Activated CD4-positive, alpha-beta T cell treated with anti-CD3 and anti-CD28 coated beads for 36 hours (primary cell): ENCODE measurements at places on chromosomes 2 and 18.

DNA sequence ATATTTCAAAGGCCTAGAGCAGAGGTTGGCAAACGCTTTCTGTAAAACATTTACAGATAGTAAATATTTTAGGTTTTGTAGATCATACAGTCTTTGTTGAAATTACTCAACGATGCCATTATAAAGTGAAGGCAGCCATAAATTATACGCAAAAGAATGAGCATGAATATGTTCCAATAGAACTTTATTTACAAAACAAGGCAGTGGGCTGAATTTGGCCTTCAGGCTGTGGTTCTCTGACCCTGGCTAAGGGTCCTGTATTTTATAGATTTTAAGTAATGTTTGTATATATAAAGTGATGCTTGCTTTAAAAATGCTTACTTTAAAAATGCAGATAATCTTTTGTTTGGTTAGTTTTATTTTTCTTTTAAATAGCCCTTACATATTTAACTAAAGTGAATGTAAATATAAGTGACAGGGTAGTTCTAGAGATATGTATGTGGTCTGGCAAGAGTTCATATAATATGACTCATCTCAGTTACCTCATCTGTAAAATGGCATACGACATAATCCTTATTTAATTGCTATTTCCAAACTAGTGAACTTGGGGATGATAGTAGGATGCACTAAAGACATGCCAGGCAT, 51.7 kb upstream of the ATP5MC3 start:
- no peak for DNase-seq
- H3K27me3 ChIP-seq: peaks cover 10% of the 10 kb centered on the region
- H3K4me3 ChIP-seq: no peak overlapping the region
- H3K4me1 ChIP-seq: peaks cover 8% of the 10 kb centered on the region

DNA sequence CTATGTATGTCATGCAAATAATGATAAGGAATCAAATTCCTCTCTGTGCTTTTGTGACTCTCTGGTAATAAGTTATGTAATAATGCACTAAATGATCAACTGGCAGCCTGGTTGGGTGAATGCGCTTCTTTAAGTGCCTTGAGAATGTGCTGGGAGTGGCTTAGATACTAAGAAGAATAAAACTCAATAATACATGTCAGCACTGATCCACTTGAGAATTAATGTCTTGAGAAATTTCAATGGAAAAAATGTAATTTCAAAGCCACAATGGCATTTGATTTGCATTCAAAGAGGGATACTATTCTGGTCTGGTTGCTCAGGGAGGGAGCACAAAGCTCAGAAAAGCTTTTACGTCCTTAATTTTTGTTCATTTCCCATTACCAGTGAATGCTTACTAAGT, 137.7 kb upstream of the MMADHC start:
- no peak overlapping the region for H3K4me3 ChIP-seq
- no peak for DNase-seq
- H3K27ac ChIP-seq: no peak overlapping the region
- H3K4me1 ChIP-seq: no peaks in the 10 kb centered on the region

GRCh38 chr2:78817430-78817829, 208.1 kb upstream of the REG3G start:
- H3K27me3 ChIP-seq: no peaks in the 10 kb centered on the region
- no peak for DNase-seq
- H3K27ac ChIP-seq: no peak overlapping the region
- no peaks in the 10 kb centered on the region for H3K36me3 ChIP-seq

DNA sequence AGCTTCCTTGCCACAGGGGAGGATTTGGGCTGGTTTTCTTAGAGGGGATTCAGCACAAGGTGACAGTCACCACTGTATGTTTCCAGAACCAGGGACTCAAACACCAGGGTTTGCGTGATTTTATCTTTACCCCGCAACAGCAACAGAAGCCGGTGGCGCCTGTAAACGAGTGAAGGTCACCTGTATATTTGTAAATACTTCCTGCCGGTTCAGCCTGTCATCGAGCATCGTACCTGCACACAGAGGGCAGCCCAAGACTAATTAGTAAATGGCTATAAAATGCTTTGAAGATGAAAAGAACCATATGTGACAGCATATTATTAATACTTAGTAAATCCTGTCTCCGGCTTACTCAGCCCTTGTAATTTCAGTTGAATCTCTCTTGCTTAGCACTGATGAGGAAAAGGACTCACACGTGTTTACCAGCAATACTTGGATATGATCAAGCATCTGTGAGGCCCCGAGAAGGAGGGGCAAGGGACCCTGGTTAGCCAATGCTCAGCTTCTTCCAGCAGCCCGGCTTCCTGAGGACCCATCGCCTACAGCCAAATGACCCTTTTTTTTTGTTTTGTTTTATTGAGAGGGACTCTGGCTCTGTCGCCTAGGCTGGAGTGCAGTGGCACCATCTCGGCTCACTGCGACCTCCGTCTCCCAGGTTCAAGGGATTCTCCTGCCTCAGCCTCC, 51.3 kb upstream of the FOSL2 start:
- H3K4me3 ChIP-seq: no peak overlapping the region
- DNase-seq: no peak
- H3K36me3 ChIP-seq: no peaks in the 10 kb centered on the region
- no peak overlapping the region for H3K27ac ChIP-seq
- no peaks in the 10 kb centered on the region for H3K4me1 ChIP-seq

GRCh38 chr2:19349911-19350677, 8.3 kb downstream of the OSR1 start:
- peaks cover 9% of the 10 kb centered on the region for H3K36me3 ChIP-seq
- H3K27me3 ChIP-seq: peaks cover 47% of the 10 kb centered on the region
- DNase-seq: peak; percentile 76

- no peaks in the 10 kb centered on the region for H3K27me3 ChIP-seq
- H3K4me1 ChIP-seq: no peaks in the 10 kb centered on the region
- H3K36me3 ChIP-seq: peaks cover 54% of the 10 kb centered on the region
- no peak overlapping the region for H3K4me3 ChIP-seq
- no peak for DNase-seq
Measured at GRCh38 chr2:238031751-238032150, 29.1 kb upstream of the SCLY start.
